CD4-positive, alpha-beta T cell treated with Interleukin-12 subunit alpha and Interleukin-12 subunit beta, for 1 hour (primary cell): ENCODE measurements at places on chromosomes 7 and 10.
A peak's percentile ranks its signal among the peaks of the same experiment; 100 is the strongest.

DNA sequence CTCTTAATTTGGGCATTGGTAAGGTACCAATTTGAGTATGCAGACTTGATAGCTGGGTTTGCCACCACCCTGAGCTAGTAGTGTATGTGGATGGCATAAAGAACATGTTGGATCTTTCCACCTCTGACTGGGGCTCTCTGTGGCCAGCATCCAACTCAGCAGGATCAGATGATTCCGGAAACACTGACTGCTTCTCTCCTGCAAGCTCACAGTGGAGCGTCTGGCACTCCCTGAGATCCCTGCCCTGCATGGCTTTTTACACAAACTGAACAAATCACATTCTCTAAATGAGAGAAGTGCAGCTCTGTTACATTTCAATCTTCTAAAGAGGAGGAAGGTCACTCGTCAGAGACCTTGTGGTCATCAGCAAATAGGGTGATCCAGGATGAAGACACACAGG is 1057.5 kb downstream of the NRG3 start:
- DNase-seq = no peak

GRCh38 chr7:134584290-134584689 is 35.4 kb downstream of the AKR1B15 start:
- DNase-seq = no peak

GRCh38 chr7:135386776-135387175 is 123.1 kb downstream of the CNOT4 start:
- no peak for DNase-seq

DNA sequence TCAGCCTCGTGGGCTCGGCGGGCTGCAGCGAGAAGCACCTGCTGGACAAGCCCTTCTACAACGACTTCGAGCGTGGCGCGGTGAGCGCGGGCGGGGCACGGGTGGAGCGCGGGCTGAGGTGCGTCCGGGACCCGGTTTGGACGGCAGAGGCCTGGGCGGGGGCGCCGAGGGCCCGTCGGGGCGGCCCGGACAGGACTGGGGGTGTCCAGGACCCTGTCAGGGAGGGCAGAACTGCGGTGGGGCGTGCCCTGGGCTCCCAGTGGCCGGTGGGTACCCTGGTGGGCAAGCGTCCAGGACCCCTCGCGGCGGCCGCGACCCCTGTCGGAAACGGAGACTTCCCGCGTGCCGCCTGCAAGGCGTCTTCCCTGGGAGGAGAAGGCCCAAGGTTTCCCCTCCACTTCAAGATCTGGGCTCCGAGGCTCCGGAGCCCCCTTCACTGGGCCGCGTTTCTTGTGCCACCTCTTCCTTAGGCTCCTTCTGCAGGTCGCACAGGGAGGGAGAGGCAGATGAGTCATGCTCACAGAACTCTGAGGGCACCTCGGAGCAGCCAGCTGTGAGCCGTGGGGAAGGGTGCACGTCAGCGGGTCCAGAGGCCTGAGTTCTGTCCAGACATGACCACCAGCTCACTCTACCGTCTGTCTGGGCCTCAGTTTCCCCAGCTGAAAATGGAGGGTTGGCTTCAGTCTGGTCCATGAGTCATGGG is 485 bp downstream of the ALOX5 start:
- DNase-seq = no peak

GRCh38 chr10:11529276-11529903 is 82.1 kb downstream of the USP6NL start:
- DNase-seq = no peak

DNA sequence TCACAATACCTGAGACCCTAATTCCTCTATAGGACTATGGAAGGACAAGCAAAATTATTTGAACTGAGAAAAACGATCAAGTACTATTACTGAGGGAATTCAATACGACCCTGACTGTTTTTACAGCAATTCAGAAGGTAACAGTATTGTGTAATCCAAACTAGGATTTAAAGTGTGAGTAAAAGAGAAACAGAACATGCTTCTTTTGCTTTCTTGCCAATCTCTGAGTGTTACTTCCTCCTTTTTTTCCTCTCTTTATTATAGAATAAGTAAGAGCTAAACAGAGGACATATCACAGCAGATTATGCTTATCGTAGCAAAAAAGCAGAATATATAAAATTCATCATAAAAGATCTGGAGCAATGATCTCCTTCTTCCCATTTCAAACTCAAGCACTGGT is 292.1 kb downstream of the THSD7A start:
- DNase-seq = no peak

GRCh38 chr7:100583132-100584053 is 2.5 kb downstream of the LRCH4 start:
- DNase-seq = peak; percentile 67

GRCh38 chr10:124694481-124695220 is 49.5 kb downstream of the FAM53B start:
- peak; percentile 43 for DNase-seq

- peak; percentile 59 for DNase-seq
These were observed 102.2 kb downstream of the ZNF92 start for GRCh38 chr7:65475734-65476319.

DNA sequence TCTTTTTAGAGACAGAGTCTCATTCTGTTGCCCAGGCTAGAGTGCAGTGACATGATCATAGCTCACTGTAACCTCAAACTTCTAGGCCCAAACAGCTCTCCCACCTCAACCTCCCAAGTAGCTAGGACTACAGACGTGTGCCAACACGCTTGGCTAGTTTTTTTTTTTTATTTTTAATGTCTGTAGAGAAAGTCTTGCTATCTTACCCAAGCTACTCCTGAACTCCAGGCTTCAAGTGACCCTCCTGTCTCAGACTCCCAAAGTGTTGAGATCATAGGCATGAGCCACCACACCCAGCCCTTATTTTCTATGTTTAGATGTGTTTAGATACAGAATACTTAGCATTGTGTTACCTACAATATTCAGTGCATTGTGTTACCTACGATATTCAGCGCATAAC is 46.4 kb downstream of the KMT2E start:
- no peak for DNase-seq

DNA sequence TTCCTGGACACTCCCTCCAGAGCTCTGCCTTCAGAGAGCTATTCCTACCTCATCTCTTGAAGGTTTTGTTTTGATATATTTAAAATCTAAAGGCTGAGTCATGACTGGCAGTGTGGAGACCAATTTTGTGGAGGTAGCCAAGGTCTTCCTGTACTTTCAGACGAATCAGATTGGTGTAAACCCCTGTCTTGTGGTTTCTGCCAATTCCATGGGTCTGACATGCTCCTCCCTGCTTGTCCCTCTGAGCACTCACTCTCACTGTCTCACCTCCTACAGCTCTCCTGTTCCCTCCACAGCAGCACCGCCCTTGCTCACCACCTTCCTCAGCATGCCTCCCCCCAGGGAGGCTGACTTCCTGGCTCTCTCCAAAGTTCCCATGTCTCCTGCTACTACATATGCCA is 179.8 kb downstream of the NPSR1 start:
- no peak for DNase-seq

DNA sequence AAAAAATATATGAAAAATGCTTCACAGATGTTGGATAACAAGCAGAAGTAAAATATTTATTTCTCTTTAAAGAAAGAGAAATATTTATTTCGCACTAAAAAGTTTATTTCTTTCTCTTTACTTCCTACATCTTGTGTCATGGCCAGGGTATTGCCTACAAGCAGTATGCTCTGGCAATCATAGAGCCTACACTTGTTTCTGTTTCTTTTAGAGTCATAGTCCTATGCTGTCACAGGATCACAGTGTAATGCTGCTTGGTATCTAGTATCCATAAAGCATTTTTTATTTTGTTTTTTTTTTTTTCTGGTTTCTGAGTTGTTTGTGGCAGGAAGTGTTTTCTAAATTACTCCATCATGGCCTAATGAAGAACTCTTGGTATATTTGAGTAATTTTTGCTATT is 116.0 kb downstream of the ATRNL1 start:
- DNase-seq = no peak

GRCh38 chr10:1413256-1413655 is 324.1 kb downstream of the ADARB2 start:
- no peak for DNase-seq

GRCh38 chr7:76358011-76358480 is 745 bp downstream of the YWHAG start:
- DNase-seq = peak; percentile 45

DNA sequence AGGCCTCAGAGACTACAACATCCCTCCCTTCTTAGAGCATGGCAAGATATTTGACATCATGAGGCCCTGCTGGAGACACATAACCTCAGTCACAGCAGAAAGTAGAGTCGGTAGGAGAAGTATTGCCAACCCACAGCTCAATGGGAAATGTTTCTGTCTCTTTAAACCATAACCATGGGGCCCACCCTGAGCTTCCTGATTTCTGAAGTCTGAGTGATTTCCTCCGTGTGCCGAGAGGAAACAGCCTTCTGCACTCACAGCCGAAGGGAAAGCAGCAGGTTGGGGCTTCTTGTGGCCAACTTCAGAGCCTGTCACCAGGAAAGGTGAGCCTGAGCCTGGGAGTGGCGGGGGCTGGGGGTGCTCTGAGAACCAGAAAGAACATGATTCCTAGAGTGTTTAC is at the start of gene GIMAP1:
TSS of gene GIMAP1 (plus strand) at position 246 of the 400 bp plus-strand sequence. CDS start 2,435 bp downstream, outside the sequence.
- peak; percentile 75 for DNase-seq

GRCh38 chr10:118213436-118213835 is 128.7 kb downstream of the FAM204A start:
- DNase-seq = no peak

DNA sequence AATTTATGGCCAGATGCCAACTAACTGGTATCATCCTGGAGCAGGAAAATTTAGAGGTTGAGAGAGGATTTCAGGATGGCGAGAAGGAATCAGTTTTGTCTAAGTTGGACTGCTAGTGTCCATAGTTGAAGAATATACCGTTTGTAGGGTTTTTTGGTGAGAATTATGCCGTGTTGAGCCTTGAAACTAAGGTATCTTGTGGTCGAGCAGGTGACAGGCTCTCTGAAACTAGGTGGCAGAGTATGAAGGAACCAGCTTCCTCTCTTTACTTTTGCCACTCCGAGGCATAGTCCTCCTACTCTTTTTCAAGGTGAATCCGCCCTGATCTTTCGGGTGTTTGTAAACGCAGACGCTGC is 9.7 kb downstream of the MDFIC start:
- peak; percentile 56 for DNase-seq

- no peak for DNase-seq
These were observed 16.4 kb downstream of the COL1A2 start for GRCh38 chr7:94411188-94411466.

- no peak for DNase-seq
These were observed 11.9 kb downstream of the PIK3AP1 start for GRCh38 chr10:96708456-96708855.

- no peak for DNase-seq
These were observed 317.4 kb downstream of the PTPRN2 start for GRCh38 chr7:158270106-158270775.

DNA sequence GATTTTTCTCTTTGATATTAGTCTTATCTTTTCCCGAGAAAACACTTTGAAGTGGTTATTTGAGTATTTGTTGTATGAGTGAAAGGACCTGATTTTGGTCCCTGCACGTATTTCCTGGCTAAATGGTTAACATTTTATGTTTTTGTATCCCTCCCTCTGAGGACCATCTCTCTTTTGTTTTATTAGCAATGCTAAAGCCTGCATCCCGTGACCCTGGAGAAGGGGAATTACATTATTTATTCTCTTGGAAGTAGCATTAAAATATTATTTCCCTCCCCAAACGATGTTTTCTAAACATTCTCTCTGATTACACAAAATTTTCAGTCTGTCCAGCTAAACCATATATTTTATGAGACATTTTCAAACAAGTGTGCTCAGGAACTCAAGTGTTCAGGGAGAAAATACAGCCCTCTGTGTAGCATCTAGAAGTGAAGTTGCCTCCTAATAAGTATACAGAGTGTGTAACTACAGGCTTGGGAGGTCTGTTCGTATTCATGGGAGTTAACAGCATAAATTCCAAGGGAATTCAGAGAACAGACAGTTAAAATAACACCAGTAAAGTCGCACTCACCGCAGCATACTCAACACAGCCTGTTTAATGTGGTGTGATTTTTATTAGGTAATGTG is 163.8 kb upstream of the NPVF start:
- DNase-seq = no peak

- no peak for DNase-seq
These were observed 20.3 kb downstream of the MBL2 start for GRCh38 chr10:52752261-52752660.

DNA sequence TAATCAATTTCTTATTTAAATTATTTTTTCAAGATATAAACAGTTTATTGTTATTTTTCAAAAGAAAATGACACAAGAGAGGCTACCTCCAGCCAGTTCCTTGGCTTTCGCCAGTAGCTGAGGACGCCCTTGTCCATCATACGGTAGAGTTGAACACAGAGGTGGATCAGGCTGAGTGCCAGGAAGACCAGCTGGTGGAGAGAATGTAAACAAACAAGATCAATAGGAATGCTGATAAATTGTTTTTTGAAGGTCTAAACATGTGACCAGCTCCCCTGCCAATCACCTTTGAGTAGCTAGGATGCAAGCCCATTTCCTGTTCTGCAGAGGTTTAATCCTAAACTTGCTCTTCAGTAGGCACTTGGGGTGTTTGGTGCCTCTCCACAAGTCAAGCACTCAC is 138.9 kb downstream of the PKD1L1 start:
- no peak for DNase-seq

DNA sequence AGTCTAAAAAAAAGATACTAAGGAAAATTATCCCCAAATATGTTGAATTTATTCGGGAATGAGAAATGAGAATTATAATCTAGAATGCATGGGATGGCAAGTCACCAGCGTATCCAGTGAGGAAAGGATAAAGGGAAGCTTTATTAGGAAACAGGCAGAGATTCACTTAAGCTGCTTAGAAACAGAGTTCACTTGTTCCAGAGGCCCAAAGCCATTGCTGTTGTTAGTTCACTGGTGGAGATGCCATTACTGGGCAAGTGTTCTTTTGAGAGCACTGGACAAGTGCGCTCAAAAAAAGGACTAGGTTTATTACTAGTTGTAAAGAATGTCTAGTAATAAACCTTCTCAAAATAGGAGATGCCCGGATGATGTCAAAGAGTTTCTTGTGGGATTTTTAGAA is 51.2 kb downstream of the MICU1 start:
- DNase-seq = no peak

DNA sequence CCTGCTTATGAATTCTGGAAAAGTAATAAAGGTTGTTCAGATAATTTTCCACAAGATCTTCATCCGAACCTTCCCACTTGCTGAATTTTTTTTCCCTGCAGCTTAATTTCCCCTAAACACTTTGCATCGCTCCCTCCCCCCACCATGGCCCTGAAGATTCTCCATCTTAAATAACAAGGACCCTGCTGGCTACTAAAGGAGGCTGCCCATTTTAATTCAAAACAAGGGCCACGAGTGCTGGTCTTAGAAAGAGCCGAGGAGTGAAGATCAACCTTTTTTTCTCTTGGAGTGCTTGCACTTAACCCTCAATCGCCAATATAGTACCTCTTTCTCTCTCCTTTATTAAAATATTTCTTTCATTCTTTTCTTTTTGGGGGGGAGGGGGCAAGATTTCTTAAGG is 9.2 kb upstream of the SP8 start:
- no peak for DNase-seq
